Stimulated activated CD4-positive, alpha-beta T cell treated with anti-CD3 and anti-CD28 coated beads, Interleukin-15, amount 100 ng/mL, for 24 hours (primary cell): ENCODE measurements at places on chromosomes 3 and 15.

- DNase-seq = no peak
These were observed 37.4 kb upstream of the LDHAL6B start for GRCh38 chr15:59169251-59169708.

GRCh38 chr3:137471130-137471529, 293.0 kb upstream of the SOX14 start:
- DNase-seq = no peak

DNA sequence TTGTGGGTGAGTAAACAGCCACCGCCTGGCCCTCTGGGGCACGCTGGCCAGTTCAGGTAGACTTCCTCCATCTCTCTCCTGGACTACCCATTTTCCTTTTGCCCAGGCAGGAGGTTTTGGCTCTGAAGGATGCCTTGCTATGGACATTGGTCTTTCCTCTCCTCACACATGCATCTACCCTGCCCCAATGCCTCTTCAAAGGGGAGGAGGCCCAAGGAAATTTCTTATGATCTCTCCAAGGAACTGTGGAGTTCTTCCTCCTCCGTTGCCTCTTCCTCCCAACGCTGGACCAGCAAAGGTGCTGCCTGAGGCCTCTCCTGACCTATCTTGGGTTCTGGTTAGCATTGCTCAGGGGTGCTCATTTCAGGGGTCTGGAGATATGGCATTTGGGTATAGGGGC, 33.5 kb downstream of the POMGNT2 start:
- DNase-seq = no peak

GRCh38 chr3:16945330-16945729, 60.6 kb downstream of the PLCL2 start:
- DNase-seq = no peak
